Right ventricle myocardium superior (tissue), 1 donor: ENCODE measurements at places on chromosomes 3 and 15.

DNA sequence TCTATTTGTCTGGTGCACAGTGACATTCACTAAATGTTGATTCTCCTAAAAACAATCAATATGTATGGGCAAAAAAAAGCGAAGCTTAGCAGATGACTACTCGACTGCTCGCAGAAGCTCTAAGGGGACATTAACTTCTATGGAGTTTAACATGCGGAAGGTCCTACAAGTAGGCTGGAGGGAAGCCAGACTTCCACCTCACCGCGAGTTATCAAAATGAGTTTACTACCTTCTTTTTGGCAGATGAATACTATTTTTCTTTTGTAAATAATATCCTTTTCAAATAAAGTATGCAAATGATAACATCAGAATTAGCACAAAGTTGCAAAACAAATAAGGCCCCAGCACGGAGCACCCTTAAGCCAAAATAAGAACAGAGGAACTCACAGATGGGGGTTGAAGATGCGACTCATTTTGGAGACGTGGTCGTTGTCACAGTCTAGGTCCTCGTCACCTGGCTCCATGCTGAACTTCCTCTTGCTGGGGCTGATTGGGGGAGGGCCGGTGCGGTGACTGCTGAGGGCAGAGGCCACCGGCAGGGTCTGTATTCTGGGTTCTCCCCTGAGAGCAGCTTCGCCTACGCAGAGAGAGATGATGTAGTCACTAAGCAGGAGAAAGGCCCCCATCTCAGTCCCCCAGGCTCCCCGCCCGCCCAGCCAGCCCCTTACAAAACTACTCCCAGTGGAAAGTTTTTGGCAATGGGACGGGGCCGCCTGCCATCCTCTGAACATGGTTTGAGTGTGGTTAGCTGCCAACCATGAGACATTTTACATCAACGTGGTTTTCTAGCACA, 42.1 kb downstream of the VGLL4 start:
- peak; percentile 76 for DNase-seq

GRCh38 chr3:158909870-158910269, 108.0 kb downstream of the MFSD1 start:
- no peak for DNase-seq

GRCh38 chr15:96687388-96688107, 357.0 kb downstream of the NR2F2 start:
- no peak for DNase-seq

DNA sequence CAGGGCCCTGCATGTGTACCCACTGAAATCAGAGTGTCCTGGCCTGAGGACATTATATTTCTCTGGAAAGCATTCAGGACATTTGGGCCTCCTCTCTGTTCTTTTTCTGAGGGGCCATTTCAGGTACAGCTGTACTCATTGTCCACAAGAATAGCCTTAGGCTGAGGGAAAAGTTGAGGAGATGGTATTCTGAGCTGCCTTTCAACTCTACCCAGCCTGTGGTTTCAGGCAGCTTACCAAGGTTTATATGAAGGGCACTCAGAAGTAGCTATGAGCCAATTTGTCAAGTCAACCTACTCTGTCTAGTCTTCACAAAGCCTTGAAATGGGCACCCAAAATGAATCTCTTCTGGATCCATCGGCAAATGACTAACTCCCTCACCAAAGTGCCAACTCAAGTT, 9.4 kb downstream of the ATP13A4 start:
- DNase-seq, result no peak

DNA sequence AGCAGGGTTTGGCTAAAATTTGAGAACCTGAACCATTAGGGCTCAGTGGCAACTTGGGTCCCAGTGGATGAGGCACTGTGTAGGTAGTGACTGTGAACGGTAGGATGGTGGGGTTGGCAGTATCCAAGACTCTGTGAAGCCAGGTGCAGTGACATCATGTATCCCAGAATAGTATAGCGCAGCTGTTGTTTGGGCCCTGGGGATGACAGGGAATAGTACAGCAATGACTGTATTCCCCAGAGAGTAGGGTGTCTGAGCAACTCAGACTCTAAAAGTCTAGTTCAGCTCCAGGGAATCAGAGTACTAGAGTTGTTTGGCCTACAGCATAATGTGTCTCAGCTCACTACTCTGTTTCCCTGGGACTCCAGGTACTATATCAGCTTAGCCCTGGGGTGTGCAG, 20.7 kb upstream of the PPP2R3A start:
- no peak for DNase-seq

- no peak for DNase-seq
These were observed 598.4 kb downstream of the FGF12 start for GRCh38 chr3:192128922-192129321.

- no peak for DNase-seq
These were observed 85.8 kb downstream of the SLC49A4 start for GRCh38 chr3:122880624-122881023.

DNA sequence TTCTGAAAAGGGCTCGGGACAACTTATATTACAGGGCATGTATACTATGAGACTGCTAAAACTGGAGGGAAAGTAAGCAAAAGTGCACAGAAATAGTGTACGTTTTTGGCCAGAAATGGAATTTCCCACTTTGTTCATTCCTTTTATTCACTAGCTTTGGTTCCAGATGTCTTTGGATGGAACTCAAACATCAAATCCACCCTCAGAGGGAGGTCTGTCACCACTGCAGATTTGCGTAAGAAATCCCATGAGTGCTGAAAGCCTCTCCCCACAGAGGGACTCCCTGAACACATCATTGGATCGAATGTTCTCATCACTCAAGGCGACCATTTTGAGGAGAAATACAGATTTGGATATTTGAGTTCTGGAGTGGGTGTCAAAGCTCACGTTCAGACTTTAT, 71.6 kb downstream of the FEM1B start:
- DNase-seq, result no peak

DNA sequence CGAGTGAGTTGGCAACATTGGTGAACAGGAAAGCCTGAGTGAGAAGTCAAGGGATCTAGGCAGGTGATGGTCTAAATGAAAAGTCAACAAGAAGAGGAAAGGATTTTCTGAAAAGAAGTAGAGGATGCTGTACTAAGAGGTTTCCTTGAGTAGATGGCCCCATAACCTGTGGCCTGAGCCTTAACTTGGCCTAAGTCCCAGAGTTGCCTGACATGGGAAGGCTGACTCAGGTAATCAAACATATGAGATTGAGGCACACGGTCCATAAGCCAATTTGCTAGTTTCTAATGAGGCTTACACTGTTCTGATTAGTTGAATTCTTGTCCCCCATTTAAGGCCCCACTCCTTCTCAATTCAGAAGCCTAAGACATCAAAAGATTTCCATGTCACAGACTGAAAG, 262.5 kb upstream of the LMCD1 start:
- no peak for DNase-seq

GRCh38 chr15:70103880-70104626, 6.3 kb upstream of the TLE3 start:
- DNase-seq, result no peak

- DNase-seq, result no peak
These were observed at the start of gene TRAT1 for GRCh38 chr3:108822123-108822897. Gene TRAT1 (plus strand): TSS chr3:108822786. CDS start chr3:108822928, 142 bp downstream.

DNA sequence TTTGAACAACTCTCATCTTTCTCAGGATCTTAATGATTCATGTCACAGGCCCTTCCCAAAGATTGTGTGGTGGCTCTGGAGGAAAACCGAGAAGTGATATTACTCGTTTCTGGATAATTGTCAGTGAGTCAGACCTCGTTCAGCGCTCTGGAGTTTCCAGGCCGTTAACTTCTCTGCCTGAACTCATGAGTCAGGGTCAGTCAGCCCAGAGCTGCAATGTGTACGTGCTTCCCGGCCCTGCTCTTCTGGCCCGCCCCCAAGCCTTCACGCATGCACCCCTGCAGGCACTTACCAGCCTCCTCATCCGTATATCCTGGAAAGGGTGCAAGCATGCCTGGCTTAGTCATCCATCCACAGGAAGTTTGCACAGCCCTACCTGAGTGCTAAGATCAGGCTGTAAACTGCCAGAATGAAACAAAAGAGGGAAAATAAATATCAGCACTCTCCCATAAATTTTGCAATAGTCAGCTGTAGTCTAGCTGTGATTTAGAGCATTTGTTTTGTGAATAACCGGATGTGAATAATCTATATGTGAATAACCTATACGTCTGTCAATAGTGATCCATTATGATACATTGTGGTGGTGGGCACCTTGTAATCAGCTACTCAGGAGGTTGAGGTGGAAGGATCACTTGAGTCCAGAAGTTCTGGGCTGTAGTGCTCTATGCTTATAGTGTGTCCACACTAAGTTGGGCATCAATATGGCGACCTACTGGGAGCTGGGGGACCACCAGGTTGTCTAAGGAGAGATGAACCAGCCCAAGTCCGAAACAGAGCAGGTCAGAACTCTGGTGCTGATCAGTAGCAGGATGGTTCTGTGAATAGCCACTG, 35.3 kb upstream of the SEMA4B start:
- DNase-seq, result peak; percentile 51

DNA sequence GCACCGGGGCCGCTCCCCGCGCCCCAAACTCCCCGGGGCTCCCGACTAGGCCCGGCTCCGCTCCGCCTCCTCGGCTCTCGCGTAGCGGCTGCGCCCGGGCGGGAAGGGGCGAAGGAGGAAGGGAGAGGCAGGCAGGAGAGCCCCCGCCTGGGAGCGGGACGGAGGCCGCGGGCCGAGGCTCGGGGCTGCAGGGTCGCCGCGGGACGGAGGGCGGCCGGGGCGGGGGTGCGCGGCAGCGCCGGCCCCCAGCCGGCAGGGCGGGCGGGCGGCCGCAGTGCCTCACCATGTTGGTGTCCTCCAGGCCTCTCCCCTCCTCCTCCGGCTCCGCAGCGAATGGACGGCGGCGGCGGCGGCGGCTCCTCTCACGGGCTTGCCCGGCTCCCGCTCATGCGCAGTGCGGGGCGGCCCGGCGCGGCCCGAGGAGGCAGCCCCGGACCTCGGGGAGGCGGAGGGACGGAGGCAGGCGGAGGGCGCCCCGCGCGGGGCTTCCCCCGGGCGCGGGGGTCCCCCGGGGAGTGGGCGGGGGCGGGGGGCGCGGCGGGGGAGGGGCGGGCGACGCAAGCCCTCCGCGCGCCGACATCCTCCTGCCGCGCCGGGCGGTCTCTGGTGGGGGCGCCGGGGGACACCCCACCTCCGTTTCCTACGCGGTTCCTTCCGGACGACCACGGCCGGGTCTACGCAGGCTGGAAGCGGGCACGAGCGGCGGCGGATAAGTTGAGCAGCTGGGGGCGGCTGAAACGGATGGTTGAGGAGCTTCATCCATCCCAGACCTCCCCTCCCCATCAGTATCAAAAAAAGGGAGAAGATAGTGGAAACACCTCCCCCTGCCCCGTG, at the start of gene DCUN1D1:
Gene DCUN1D1 (minus strand): TSS at position 335 of the 834 bp plus-strand sequence. CDS start 49 bp downstream, at position 286.
- peak; percentile 95 for DNase-seq

GRCh38 chr3:179819379-179819778, 166.5 kb downstream of the USP13 start:
- peak; percentile 60 for DNase-seq

DNA sequence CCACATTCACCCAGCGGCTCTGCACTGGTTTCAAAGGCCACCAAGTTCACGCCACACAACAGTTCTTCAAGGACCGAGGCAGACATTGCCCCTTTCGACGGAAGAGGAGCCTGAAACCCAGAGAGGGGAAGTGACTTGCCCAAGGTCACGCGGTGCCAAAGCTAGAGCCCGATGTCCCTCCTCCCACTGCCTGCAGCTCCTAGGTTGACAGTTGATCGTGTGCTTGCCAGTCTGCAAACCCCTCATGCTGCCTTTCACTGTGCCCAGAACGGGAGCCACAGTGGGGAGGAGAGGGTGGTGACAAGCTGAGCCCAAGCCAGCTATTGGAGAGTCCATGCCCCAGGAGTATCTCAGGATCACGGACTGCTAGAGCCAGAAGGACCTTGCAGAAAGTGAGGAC, 230.9 kb downstream of the XXYLT1 start:
- peak; percentile 69 for DNase-seq

DNA sequence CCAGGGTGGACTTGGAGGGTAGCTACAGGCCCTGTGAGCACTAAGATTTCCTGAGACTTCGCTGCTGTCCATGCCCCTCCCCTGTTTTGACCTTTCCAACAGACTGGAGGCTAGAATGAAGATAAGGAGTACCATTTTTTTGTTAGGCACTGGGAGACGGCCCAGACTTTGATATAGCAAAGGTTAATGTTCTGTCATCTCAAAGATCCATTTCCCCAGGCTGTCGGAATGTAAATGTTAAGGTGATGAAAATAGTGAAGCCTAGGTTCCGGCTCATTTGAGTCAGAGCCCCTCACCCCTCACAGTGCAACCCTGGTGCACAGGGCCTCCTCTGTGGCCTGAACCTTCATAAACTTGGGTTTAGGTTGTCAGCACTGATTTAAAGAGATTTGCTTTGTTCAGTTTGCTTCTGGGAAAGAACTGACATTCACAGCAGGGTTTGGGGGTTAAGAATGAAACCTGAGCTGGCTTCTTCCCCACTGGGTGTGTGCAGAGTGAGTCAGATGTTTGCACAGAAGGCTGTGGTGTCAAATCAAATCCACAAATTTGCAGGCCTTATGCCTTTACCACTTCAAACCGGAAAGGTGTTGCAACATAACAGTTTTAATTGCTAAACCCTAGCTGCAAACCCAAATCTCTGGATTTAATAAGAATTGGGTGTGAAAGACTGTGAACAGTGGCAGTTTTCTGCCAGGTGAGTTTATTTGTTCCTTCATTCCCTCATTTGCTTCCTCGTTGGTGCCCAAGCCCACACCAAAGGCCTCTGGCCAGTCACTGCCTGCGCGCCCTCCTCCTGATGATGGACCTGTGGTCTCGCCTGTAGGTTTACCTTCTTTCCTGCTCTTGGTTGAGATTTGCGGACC, 20.6 kb upstream of the KCTD6 start:
- DNase-seq, result no peak

DNA sequence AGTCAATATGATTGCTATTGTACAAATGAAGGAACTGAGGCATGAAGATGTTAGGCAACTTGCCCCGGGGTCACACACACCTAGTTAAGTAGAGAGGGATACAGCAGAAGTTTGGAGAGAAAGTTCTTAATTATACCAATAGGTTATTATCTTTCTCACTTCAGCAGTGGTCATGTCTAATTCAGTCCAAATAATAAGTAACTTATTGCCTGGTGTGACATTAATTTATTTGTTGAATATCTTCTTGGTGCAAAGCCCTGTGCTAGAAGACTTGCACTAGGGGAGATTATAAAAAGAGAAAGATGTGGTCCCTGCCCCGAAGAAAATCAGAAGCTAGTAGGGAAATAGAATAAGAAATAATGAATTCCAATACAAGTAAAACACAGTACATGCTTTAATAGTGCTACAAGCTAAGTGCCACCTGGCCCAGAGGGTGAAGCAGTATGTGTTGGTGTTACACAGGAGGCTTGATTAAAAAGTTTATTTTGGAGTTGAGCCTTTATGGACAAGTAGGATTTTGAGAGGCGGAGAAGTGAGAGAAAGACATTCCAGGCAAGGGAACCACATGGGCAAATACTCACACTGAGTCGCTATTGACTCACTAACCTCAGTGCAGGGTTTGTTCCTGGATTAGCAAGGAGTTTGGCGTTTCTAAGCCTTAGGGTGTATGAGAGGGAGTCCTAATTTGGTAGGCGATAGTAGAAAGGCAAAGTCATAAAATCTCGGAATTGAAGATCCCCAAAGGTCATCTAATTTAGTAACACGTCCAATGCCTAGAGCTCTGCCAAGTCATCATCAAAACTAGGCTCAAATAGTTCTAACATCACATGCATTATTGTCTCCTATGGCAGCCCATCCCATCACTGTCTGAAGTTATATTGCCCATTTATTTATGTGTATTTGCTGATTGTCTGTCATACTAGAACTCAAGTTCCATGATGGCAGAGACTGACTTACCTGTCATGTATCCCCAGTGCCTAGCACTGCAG, 19.2 kb upstream of the GSK3B start:
- DNase-seq, result no peak

- DNase-seq, result no peak
These were observed 20.5 kb downstream of the MRPS11 start for GRCh38 chr15:88487796-88488523.
